ENCODE measurements at places on chromosomes 6 and 20.

DNA sequence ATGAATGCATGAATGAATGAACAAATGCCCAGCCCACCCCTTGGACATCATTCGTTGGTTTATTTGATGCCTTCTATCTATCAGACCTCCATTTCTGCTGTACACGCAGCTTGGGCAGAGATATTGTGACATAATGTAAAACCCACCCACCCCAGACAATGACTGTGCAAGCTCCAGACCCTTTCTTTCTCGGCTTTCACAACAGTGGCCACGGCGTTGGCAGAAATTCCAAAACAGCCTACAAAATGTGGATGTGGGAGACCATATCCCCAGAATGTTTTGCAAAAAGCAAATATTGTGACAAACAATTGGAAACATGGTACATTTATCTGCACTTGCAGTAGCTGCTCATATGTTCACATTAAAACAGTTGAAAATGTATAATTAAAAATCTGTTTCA is 162.0 kb upstream of the MAFB start:
- DNase-seq = no peak

- no peak for DNase-seq
Observed at GRCh38 chr6:32764048-32764447, 716 bp upstream of the HLA-DQB2 start.

- DNase-seq = no peak
Observed at GRCh38 chr6:157603314-157603940, 219.6 kb upstream of the SNX9 start.

- peak; percentile 86 for DNase-seq
Observed at GRCh38 chr20:5658912-5659345, 91.3 kb upstream of the SHLD1 start.

DNA sequence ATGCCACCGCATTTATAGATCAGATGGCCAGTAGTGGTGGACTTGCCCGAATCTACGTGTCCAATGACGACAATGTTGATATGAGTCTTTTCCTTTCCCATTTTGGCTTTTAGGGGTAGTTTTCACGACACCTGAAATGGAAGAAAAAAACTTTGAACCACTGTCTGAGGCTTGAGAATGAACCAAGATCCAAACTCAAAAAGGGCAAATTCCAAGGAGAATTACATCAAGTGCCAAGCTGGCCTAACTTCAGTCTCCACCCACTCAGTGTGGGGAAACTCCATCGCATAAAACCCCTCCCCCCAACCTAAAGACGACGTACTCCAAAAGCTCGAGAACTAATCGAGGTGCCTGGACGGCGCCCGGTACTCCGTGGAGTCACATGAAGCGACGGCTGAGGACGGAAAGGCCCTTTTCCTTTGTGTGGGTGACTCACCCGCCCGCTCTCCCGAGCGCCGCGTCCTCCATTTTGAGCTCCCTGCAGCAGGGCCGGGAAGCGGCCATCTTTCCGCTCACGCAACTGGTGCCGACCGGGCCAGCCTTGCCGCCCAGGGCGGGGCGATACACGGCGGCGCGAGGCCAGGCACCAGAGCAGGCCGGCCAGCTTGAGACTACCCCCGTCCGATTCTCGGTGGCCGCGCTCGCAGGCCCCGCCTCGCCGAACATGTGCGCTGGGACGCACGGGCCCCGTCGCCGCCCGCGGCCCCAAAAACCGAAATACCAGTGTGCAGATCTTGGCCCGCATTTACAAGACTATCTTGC is 725 bp downstream of the EEF1A1 start:
- DNase-seq = peak; percentile 82

DNA sequence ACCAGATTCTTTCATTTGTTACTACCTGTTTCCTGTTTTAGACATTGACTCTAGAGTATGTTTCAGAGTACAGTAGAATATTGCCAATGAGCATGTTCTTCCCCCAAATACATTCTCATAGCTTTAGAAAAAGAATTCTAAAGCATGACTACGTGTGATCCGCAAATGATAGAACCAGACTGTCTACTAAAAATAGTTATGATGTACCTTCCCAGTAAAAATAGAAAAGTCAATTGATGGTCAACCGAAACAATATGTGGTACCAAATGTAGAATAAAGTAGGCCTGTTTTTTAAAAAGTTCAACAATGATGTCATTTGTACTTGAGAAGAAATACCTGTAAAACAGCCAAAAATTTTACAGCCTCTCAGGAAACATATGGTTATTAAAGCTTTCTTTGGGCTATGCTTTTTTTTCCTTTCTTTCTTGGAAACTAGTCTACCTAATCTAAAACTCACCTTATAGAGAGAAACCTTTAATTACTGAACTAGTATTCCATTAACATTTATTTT is 130.1 kb upstream of the MTHFD1L start:
- DNase-seq = no peak

DNA sequence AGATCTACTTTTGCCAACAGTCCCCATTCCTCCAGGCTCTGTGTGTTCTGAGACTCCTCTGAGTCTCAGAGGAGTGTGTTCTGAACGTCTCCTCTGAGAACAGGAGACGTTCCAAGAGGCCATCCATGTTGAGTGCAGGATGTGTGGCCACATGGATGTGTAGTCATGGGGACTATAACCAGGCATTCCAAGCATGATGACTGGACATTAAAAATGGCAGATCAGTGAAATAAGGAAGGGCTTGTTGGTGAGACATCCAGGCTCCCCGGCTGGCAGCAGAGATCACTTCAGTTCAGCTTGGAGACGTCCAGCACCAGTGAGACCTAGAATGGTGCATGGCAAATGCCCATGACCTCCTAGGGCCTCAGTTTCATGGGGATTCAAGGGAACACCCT is 34.3 kb upstream of the POU5F1 start:
- DNase-seq = peak; percentile 28

DNA sequence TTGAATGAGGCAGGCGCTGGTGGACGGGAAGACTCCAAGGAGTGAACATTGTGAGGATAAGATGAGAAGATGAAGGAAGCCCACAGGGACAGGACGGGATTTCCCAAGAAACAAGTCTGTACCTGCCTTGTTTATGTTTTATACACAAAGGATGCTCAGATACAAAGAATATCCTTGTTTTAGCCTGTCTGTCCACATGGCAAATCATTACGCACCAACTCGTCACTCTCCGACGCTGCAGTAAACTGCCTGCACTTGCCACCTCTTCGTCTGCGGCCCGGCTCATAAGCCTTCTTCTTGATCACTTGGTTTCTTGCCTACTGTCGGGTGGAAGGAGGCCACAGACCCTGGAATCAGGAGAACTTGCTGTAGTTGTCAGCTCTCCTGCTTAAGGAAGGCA is 85.4 kb downstream of the CD83 start:
- no peak for DNase-seq

DNA sequence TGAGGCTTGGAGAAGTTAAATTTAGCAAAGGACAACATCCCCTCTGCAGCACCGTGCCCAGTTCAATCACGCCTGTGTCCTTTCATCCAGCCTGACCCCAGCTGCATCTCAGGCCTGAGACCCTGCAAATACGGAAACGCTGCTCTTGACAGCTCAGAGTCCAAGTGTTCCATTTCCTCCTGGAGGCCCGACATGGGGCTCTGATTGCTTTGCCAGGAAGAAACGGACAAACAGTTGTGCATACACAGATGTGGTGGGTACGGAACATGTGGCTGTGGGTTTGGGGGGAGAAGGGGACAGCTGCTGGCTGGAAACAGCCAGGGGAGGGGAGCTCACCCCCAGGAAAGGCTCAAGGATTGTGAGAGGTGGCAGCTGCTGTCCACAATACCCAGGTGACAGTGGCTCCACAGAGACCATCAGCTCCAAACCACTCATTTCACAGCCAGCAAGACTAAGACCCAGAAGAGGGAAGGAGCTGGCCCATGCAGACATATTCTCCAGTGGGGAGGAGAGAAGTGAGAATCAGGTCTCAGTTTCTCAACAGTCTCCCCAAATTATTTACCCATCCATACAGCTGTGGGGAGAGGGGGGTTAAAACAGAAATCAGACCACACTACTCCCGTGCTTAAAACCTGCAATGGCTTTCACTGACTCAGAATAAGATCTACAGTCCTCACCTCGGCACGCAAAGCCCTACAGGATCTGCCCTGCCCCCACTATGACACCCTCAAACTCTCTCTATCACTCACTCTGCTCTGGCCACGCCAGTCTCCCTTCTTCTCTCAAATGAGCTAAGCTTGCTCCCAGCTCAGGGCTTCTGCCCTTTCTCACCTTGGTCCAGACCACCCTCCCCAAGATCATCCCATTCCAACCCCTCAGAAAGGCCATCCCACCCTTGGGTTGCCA is 89.1 kb downstream of the PREX1 start:
- no peak for DNase-seq

GRCh38 chr20:8744228-8744844 is 324.6 kb upstream of the PLCB4 start:
- DNase-seq = peak; percentile 61

- no peak for DNase-seq
Observed at GRCh38 chr20:24439737-24440387, 29.6 kb upstream of the SYNDIG1 start.

DNA sequence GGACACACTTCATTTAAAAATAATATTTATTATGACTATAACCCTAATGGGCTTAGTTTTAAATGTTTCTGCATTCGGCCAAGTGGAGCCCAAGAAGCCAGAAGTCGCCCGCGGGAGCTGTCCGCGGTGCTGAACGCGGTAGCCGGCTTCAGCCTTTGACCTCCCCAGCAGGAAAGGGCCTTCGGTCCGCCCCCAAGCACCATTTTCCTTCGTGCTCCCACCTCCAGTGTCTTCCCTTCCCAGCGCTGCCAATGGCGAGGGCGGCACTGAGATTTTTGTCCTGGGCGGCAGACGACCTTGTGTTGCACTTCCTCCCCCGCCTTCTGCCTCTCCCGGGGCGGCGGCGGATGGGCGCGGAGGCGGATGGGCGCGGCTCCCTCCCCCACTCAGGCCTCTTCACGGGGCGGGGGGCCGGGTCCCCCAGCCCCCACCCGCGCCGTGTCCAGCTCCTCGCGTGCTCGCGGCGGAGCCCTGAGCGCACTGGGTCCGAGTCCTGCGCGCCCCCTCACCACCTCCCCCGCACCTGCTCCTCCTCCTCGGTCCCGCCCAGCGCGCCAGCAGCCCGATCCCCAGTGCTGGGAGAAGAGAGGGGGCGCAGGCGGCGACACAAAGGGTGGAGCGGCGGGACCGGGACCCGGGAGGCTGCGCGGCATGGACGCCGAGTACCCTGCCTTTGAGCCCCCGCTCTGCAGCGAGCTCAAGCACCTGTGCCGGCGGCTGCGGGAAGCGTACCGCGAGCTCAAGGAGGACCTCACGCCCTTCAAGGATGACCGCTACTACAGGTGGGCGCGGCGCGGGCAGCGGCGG is 23.6 kb upstream of the TMEM181 start:
- peak; percentile 53 for DNase-seq

GRCh38 chr6:160766657-160766988 is 64.6 kb downstream of the PLG start:
- DNase-seq = no peak

DNA sequence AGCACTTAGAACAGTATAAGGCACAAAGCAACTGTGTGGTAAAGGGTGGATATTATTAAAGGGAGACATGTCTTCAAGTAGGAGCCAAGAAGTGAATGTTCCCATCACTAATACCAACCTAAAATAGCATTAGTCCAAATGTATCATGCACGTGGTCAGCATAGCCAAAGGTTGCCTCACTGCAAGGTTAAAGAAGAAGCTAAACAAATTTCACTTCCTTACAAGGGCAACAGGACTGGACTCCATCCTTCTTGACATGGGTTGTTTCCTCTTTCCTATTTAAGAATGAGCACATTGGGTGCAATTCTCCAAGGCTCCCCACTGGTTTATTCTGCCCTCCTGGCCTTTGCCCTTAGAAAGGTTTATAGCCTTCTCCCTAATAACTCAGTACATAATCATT is 186.7 kb downstream of the PHACTR1 start:
- DNase-seq = no peak

DNA sequence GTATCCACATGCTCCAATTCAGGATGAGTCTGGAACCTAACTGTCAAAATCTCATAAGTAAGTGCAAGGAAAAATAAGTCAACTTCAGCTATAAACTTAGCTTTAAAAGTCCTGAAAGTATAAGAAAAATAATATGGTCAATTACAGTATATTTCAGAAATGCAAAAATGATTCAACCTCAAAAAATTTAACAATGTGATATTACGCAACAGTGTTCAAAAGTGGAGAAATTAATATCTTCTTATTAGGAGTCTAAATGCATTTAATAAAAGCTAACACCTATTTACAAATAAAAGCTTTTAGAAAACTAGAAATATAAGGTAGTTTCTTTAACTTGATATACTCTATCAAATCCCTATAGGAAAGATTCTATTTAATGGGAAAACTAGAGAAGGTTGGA is 111.2 kb upstream of the OPRM1 start:
- no peak for DNase-seq

- no peak for DNase-seq
Observed at GRCh38 chr6:91669154-91669870, 1082.4 kb upstream of the MAP3K7 start.

GRCh38 chr6:5084781-5085647 is at the start of gene PPP1R3G:
PPP1R3G (plus strand) TSS chr6:5085341; CDS start chr6:5085486, 145 bp downstream.
- peak; percentile 68 for DNase-seq

DNA sequence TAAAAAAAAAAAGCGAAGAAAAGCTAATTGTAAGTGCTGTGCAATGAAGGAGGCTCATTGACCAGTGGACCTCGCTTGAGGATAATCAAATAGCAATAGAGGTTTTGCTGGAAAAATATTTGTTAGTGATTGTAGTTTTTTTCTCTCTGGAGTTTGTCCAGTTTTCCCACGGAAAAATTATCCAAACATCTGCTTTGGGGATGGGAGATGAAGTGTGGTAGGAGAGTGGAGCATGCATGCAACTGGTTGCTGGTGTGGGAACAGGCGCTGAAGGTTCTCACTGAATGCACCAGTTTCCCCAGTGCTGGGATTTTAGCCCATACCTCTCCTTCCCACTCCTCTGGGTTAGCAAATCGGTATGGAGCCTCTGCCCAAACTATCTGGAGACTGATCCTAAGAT is 281.7 kb upstream of the TAB2 start:
- DNase-seq = peak; percentile 51

DNA sequence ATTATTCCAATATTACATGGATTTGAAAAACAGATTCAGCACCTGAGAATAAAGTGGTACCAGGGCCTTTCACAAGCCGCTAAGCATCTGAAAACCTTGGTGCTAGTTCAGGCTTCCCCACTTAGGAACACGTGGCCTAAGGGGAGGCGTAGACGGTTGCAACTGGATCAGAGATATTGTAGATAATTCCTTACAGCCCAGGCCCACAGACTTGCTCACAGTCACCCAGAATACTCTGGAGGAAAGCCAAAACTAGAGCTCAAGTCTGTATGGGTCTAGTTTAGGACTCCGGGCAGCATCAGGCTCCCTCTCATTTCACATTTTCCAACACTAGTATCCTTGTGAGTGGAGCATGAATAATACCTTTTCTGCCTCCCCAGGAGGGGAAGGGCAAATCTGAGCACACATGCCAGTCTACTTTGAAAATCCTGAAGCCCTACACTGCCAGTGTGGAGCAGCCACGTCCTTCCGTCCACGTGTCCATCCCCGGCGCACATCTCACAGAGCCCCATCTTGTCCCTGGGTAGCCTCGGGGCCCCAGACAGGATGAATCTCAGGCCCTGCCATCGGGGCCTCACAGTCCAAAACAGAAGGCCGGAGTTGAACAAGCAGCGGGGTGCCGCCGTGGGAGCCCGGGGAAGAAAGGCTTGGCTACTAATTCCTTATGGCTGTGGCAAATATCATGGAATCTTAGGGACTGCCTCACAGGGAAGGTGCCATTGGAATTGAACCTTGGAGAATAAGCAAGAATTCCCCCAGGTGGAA is 299.3 kb downstream of the NRN1 start:
- DNase-seq = no peak
